ENCODE measurements at places on chromosomes 3 and 15.

DNA sequence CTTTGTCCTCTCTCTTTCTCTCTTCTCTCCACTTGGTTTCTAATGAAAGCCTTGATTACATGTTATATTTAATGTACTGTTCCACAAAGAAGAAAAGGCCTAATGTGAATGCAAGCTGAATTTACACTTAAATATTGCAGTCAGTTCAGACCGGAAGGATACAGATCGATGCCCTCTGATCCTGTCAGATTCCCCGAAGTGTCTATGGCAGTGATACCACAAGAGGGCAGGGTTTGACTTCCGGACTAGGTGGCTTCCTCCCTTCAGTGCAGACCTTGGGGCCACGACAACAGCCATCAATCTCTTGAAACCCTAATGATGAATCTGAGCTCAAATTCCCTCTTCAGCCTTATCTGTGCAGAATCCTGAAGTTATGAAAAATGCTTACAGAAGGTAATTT lies 29.5 kb downstream of the AGTR1 start:
- DNase-seq, result peak; percentile 51

DNA sequence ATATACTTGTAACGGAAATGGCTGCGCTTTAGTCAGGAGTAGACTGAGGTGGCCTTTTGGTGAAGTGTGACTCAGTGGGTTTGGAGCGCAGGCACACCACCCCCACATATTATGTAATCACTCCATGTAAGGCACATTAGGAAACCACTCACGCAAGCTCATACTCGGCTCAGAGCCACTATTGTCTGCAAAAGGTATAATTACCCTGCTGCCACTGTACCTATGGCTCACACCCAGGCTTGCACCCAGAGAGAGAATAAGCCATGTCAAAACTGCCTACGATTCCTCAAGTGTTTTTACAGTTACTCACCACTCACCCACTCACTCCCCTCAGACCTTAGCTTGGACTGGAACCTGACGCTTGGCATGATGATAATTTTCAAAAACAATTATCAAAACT lies 611.9 kb upstream of the CCDC54 start:
- DNase-seq, result peak; percentile 55

- no peak for DNase-seq
These were observed 285.4 kb downstream of the ROBO2 start for GRCh38 chr3:77325280-77325679.

DNA sequence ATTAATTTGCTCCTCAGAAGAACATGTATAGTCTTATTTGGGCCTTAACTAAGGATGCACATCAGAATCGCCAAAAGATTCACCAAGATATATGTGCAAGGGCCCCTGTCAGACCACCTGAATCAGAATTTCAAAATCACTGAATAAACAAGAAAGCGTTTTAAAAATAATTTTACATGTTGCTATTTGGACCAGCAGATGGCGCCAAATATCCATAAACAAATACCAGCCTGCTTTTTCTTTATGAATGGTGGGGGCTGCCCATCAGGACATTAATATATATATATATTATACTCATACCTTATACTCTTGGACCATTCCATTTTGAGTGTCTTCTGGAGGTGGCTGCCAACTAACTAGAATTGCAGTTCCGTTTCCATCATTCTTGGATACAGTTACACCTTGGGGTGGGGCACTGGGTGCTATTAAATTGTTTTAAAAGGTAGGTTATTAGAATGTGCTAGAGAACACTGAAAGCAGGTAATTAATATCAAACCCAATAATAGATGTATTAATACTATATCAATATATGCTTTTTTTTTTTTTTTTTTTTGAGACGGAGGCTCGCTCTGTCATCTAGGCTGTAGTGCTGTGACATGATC lies 1108.3 kb downstream of the ROBO1 start:
- peak; percentile 32 for DNase-seq

DNA sequence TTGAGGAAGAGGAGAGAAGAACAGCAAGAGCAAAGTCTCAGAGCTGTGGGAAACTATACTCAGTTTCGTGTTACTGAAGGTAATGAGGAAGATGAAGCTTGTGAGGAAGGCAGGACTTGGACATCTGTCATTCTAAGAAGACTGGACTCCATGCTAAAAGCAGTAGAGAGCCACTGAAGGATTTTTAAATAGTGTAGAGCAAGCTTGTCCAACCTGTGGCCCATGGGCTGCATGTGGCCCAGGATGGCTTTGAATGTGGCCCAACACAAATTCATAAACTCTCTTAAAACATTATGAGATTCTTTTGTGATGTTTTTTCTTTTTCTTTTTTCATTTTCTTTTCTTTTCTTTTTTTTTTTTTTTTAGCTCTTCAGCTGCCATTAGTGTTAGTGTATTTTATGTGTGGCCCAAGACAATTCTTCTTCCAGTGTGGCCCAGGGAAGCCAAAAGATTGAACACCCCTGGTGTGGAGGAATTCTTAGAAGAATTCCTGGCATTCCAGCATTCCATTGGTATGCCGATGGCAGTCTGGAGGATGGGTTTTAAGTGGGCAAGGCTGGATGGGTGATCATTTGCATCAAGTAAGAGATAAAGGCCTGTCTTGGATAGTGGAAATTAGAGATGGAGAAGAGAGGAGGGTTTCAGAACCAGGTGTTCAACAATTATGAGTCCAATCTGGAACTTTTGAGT lies 6.9 kb upstream of the NFKBIZ start:
- DNase-seq, result peak; percentile 77

DNA sequence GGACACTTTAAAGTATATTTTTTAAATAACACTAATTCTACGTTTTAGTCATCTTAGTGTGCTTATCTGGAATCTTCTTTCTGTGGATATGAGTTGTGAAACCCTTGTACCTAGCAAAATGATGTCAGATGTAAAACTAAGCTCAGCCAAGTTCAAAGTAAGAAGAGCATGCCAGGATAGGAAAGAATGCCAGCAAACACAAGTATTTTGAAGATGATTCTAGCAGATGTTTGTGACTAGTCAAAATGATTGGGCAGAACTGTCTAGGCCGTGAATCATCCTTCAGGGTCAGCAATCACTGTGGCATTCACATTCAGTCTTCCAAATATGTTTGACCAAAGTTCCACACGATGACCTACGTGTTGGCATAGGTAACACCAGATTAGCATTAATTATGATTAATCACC lies 5.4 kb upstream of the PLOD2 start:
- peak; percentile 80 for DNase-seq

- no peak for DNase-seq
These were observed 44.9 kb downstream of the CPN2 start for GRCh38 chr3:194306109-194306686.

GRCh38 chr3:126104742-126105605 lies 21.1 kb upstream of the SLC41A3 start:
- no peak for DNase-seq

DNA sequence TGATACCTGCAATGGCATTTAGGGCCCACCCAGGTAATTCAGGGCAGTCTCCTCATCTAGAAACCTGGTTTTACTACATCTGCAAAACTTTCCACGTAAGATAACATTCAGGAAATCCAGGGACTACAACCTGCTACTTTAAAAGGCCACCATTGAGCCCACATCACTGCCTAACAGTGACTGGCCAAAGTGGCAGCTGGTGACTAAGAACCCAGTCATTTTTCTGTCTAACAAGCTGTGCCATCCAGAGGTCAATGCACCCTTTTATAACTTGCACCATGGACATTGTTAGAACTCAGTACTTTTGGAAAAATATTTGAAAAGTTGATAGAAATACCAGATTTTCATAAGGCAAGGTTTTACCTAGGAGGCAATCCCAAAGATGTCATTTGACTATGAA lies 492.4 kb downstream of the OTOL1 start:
- no peak for DNase-seq

DNA sequence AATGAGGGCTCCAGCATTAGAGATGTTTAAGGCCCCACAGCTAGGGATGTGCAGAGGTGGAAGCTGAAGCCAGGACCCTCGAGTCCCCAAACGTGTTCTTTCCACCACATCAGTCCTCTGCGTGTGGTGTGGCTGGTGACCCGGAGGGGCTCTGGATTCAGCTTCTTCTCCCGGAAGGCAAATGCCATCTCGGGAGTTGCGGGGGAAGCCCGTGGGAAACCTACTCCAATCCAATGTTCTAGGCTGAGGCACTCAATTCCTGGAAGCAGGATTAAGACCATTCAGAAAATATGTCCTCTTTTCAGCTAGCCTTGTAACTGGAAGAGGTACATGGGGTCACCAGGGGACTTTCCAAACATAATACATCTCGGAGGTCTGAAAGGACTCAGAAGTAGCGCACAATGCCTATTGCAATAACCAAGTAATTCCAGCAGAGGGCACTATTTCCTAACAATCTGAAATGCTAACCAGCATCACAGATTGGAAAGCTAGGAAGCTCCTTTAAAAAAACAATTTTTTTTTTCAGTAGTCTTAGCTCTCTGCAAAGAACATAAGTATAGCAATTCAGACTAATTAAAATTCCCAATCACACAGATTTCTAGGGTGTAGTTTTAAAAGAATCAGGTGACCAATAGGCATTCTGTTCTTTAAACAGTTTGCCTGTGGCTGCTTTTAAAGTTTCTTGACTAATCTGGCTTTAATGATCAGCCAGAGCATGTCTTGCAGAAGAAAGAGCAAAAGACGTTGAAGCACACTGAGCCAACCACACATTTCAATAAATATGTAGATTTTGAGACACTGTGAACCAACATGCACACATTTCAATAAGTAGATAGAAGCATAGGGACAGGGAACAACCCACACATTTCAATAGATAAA lies 36.1 kb downstream of the BNC1 start:
- peak; percentile 68 for DNase-seq

DNA sequence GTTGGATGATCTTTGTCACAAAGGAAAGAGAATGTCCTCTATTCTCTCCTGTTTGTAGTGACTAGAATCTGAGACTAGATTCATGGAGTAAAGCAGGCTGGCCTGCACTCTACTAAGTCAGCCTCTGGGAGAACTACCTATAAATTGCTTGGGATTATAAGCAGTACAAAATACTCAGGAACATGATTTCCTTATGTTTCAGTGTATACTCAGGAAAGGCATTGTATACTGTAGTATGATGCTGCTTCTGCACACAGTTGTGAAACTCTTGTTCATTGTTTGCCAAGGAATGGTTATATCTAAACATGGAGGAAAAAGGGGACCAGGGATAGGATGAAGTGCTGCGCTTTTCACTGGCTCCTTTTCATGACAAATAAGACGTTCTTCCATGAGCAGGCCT lies 49.2 kb downstream of the OXSR1 start:
- DNase-seq, result no peak

- DNase-seq, result no peak
These were observed 589 bp downstream of the ANAPC13 start for GRCh38 chr3:134485075-134485717.

DNA sequence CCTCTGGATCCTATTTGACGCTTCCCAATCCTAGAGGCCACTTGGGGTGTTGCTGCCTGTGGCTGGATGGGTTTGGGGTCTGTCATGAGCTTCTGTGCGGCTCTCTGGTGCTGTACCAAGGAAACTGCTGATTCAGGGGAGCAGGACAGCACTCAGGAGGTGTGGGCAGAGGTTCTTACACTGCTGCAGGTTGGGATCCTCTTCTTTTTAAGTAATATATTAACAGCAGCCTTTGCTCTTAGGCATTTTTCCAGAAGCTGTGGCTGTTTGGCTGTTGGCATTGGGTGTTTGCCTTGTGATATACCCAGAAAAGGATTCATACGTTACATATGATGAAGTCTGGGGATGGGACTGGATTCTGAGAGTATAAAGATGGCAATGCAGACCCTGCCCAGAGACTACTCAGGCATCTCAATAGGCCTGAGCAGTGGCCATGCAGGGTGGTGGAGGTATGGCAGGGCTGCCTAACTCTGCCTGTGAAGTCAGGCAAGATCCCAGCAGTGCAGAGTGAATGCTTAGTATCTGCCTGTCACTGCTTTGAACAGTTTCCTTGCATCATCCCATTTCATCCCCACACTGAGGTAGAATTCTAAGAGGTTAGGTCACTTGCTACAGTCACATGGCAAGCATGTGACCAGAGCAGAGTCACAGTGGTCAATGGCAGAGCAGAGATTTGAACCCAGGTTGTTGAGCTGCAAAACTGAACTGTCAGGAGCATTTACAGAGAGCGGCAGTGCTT lies 3.9 kb downstream of the ABHD6 start:
- no peak for DNase-seq

GRCh38 chr3:14898929-14899328 lies 48.5 kb upstream of the NR2C2 start:
- DNase-seq, result no peak

- DNase-seq, result no peak
These were observed 6.4 kb downstream of the CPLX3 start for GRCh38 chr15:74832826-74833225.

DNA sequence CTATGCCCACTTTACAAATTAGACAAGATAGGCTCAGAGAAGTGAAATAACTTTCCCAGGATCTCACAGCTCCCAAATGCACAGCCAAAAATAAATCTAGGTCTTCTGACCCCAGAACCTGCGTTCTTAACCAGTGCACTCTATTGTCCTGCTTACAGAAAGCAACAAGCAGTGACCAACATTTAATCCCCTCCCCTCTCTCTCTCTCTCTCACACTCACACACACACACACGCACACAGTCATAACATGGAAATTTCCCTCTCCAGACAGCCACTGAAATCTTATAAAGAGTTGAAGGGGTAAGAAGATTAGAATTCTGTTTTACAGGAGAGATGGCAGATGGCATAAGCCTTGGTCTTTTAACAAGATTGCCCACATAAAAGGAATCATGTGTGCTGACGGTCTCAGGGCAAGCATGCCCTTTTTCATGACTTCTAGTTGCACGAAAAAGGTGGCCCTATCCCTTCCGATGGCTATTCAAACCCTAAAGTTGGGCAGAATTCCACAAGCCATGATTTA lies 29.4 kb downstream of the EOGT start:
- no peak for DNase-seq

DNA sequence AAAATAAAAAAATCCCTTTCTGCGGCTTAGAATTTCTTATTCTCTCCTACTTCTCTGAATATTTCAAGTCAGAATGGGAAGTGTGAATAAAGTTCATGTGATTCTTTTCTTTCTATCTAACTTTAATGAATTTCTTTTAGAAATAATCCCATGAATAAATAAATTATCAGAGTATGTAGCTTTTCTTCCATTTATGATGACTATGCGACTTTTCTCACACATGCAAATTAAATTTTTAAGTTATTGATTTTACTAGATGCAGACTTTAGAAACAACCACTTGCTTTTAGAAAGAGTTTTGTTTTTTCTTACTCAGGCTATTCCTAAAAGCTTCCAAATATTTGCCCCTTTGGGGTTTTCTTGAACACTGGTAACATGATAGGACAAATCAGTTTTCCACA lies 477.7 kb upstream of the AGTR1 start:
- DNase-seq, result no peak

GRCh38 chr3:42430781-42431532 lies 20.5 kb upstream of the LYZL4 start:
- DNase-seq, result no peak
